Lower lobe of right lung (tissue), 2 donors: ENCODE measurements at places on chromosomes 2 and 18. TPM values are rescaled to one million over a fixed set of nuclear protein-coding genes. Genes with fewer than 3 reads are reported as not detected.
A peak's percentile ranks its signal among the peaks of the same experiment; 100 is the strongest.

IL36B gene
- not detected for total RNA-seq

DUSP19 gene
- 5.6 TPM for total RNA-seq

EFR3B gene
- 9.0 TPM for total RNA-seq

- H3K36me3 ChIP-seq = peaks cover 18% of the 10 kb centered on the region
- H3K27me3 ChIP-seq = no peaks in the 10 kb centered on the region
- DNase-seq = peak; percentile 84
- H3K4me3 ChIP-seq = peak overlapping the region; percentile 95
- H3K27ac ChIP-seq = peak overlapping the region; percentile 100
Measured at GRCh38 chr2:43218702-43219382, 7.6 kb downstream of the ZFP36L2 start.

GRCh38 chr2:236824836-236825235 lies 255.2 kb downstream of the ACKR3 start:
- DNase-seq = peak; percentile 56
- no peaks in the 10 kb centered on the region for H3K36me3 ChIP-seq
- no peaks in the 10 kb centered on the region for H3K27me3 ChIP-seq
- peaks cover 17% of the 10 kb centered on the region for H3K4me1 ChIP-seq
